ENCODE measurements at places on chromosomes 6 and 20.
A peak's percentile ranks its signal among the peaks of the same experiment; 100 is the strongest.

DNA sequence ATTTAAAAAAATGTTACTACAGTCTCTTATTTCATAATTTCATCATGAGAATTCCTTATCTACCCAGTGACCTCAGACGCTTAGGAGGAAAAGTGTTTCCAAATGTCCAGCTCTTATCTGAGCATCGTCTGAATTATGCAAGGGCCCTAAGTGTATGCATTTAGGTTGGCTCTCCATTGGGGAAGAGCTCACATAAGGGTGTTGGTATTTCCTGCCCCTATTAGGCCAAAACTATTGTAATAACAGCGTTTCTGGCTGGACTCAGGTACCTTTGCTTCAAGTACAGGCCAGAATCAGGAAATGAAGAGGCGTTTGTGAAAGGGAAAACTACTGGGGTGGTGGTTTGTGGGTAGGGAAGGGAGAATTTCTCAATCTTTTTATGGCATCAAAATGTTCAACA is 40.4 kb upstream of the SGK1 start:
- DNase-seq = no peak

DNA sequence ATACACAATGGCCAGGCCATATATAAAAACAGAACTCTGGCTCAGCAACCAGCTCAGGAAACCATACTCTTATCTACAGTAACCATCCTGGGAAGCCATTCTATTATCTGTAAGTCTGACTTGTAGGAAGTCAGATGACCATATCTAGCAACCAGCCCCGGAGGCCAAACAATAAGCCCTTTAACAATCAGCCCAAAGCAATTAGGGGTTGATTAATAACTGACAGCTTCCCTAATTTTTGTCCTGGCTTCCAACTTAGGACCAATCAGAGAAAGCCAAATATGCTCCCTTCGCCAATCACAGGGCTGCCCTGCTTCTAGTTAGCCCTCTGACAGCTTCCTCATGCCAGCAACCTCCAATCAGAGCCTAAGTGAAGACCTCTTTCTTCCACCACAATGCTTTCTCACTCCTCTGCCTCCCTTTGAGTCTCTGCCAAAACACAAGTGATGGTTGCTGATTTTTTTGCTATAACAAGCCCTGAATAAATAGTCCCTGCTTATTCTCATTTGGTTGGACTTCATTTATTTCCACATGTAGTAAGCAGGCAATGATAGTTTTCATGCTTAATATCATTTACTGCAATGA is 37.8 kb upstream of the STXBP5 start:
- DNase-seq = no peak

DNA sequence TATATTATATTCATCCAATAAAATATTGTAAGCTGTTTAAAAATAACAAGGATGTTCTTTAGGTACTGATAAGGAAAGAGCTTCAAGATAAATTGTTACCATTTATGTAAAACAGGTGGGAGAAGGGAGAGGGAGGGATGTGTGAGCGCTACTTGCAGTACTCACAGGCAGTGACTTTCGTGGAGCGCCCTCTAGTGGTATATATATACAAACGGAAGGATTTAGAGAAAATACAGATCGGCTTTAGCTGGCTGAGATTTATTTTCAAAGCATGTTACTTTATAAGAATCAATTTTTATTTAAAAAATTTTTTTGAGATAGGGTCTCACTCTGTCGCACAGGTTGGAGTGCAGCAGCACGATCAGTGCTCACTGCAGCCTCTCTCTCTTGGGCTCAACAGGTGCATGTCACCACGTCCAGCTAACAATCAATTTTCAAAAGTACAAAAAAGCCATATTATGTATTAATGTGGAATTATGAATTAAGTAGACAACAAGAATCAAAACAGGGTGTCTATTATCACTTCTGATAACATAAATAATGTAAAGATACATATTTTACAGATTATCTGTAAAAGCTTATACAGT is 3.3 kb upstream of the MOG start:
- DNase-seq = peak; percentile 21

DNA sequence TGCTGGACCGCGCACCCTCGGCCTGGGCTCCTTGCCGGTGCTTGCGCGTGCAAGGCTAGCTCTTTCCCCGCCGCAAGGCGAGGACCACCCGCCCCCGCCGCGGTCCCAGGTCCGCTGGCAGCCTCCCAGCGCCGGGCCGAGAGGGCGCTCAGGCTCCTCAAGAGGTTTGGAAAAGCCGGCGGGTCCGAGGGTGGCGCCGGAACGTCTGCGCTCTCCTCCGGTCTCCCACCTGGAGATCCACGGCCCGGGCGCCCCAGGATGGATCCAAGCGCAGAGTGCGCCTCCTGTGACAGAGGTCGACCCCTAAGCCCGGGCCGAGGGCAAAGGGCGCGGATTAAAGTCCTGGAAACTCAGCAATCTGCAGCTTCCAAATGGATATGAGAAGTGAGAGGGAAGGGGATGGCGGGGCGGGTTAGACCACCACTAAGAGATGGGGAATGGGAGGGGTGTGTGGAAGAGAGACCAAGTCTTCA is 575 bp upstream of the MICAL1 start:
- no peak for DNase-seq

DNA sequence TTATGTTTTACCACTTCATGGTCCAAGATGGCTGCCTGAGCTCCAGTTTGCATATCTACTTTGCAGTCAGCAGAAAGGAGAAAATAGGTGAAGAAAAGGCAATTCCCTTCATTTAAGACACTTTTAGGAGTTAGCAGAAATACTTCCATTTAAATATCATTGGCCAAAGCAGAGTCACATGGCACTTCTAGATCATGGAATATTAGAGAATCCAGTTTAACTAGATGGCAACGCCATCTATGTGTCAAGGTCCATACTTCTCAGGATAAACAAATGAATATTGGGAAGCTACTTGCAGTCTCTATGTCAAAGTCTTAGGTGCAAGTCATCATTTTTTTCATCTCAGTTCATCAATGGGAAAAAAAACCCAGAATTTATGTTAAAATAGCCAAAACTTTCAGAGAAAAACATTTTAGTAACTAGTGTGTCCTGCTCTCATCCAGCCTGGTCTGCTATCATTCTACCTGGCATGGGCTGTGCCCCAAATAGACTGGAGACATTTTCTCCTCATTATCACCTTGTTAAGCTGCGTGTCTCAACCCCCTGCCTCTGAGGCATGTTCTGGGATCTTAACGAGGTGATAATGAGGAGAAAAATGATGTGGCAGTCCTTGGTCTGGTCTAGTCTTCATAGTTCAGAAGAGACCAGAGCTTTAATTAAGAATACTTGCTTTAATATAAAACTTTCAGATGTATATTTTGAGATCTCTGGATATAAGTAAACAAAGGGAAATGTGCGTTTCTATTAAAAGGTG is 227.3 kb downstream of the TBX18 start:
- DNase-seq = no peak

DNA sequence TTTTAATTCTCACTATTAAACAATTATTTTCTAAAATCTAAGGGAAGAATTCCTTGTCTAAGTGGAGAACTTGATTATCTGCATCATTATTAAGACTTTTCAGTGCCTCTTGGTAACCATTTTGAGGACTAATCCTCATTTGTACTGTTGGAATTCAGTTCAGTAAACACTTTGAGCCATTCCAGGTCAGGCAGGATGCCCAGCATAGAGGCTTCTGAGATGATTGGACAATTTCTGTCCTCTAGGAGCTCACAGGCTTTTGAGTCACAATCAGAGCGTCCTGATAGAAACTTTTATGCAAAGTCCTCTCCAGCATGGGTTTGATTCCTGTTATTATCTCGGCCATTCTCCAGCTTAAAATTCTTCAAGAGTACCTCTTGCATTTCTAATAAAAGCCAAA is 1304.6 kb downstream of the EPHA7 start:
- DNase-seq = no peak
